ENCODE measurements at places on chromosomes 6 and 20. TPM values are rescaled to one million over a fixed set of nuclear protein-coding genes. Genes with fewer than 3 reads are reported as not detected.

DNA sequence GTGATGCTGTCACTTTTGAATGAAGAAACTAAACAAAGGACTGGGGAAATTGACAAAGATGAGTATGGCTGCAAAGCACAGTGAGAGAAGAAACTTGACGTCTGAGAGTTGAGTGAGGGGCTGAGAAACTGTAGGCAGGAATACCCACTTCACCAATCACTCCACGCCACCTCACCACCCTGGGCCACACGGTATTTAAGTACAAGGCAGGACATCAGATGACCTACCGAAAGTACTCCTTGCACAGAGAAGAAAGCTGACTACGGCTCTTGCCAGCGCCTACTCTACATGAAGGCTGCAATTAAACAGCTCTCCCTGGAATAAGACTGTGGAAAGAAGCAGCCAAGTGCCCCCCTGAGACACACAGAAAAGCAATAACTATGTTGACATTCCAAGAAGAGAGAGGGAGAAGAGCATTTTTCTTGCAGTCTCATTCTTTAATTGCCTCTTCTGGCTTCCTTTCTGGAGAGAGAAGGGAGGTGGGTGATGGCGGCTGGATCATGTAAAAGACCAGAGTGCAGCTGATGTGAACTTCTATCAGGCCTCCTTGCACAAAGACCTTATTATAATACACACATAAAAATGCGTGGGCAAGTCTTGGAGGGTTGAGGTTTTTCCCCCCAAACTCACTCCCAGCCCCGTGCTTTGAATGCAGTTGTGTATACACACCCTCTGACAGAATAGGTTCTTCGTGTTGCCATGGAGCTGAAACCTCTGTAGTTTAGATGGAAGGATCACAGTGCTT is 44.6 kb downstream of the HIVEP2 start:
- no peak overlapping the region for H3K27ac ChIP-seq
- DNase-seq: no peak
- 0 out of 2 replicates have a peak, but pooled peaks cover 5% of the 10 kb centered on the region for H3K36me3 ChIP-seq
- no peaks in the 10 kb centered on the region for H3K27me3 ChIP-seq
- no peak overlapping the region for H3K4me3 ChIP-seq

- H3K36me3 ChIP-seq: no peaks in the 10 kb centered on the region
- no peaks in the 10 kb centered on the region for H3K27me3 ChIP-seq
- peak; percentile 19 for DNase-seq
- no peak overlapping the region for H3K27ac ChIP-seq
- no peak overlapping the region for H3K4me3 ChIP-seq
Observed at GRCh38 chr6:24933868-24934401, 1.8 kb downstream of the RIPOR2 start.

GRCh38 chr6:5054245-5054873 is 30.8 kb upstream of the PPP1R3G start:
- H3K4me3 ChIP-seq: no peak overlapping the region
- H3K4me1 ChIP-seq: peaks cover 18% of the 10 kb centered on the region
- no peaks in the 10 kb centered on the region for H3K36me3 ChIP-seq

DNA sequence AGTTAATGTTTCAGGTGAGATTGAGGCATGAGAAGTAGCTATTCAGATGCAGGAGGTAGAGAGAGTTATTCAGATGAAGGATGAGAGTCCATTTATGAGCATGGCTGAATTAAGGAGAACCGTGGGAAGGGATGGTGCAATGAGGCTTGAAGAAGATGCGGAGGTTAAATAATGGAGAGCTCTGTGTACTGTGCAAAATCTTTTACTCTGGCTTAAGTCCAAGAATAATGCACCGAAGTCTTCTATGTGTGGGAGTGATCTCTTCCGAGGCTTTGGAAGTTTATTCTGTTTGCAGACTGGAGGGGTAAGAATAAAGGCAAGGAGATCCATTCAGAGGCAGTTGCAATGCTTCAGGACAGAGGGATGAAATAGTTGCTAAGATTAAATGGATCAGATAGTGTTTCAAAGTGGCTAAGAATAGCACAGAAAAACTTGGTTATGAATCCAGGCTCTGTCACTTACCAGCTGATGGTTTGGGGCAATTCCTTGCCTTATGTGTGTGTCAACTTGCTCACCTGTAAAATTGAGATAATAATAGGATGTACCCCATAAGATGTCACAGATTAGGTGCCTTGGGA is 467.1 kb downstream of the HDGFL1 start:
- no peaks in the 10 kb centered on the region for H3K4me1 ChIP-seq
- H3K4me3 ChIP-seq: no peak overlapping the region
- no peak overlapping the region for H3K27ac ChIP-seq
- no peaks in the 10 kb centered on the region for H3K27me3 ChIP-seq

- no peak overlapping the region for H3K4me3 ChIP-seq
- no peak overlapping the region for H3K27ac ChIP-seq
- DNase-seq: no peak
- no peaks in the 10 kb centered on the region for H3K27me3 ChIP-seq
- no peaks in the 10 kb centered on the region for H3K36me3 ChIP-seq
Observed at GRCh38 chr6:48311301-48311700, 200.3 kb upstream of the PTCHD4 start.

GRCh38 chr6:45949256-45949655 is 66.4 kb downstream of the CLIC5 start:
- no peaks in the 10 kb centered on the region for H3K27me3 ChIP-seq
- no peaks in the 10 kb centered on the region for H3K36me3 ChIP-seq
- peaks cover 8% of the 10 kb centered on the region for H3K4me1 ChIP-seq
- H3K27ac ChIP-seq: no peak overlapping the region

- H3K27ac ChIP-seq: peak overlapping the region; percentile 2
- DNase-seq: peak; percentile 52
- peak overlapping the region; percentile 74 for H3K4me3 ChIP-seq
- no peaks in the 10 kb centered on the region for H3K4me1 ChIP-seq
Observed at GRCh38 chr6:26249957-26250697, 114.9 kb upstream of the BTN3A2 start.

DNA sequence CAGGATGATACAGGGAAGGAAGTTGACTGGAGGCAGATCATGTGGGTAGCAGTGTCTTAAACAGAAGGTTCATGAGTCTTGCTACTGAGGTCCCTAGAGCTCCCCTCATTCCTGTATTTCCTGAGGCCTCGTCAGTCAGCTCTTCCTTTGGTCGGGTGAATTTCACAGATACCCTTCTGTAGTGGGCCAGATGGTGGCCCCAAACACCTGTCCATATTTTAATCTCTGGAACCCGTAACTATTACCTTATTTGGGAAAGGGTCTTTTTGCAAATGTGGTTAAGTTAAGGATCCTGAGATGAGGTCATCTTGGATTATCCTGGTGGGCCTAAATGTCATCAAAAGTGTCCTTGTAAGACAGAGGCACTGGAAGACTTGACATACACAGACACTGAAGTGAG is 9.6 kb downstream of the KCNS1 start:
- H3K36me3 ChIP-seq: no peaks in the 10 kb centered on the region
- no peak overlapping the region for H3K27ac ChIP-seq
- H3K4me3 ChIP-seq: no peak overlapping the region
- DNase-seq: no peak
- H3K27me3 ChIP-seq: no peaks in the 10 kb centered on the region

GRCh38 chr20:31820228-31820627 is 1.1 kb downstream of the MYLK2 start:
- no peaks in the 10 kb centered on the region for H3K4me1 ChIP-seq
- no peaks in the 10 kb centered on the region for H3K27me3 ChIP-seq
- H3K4me3 ChIP-seq: no peak overlapping the region
- H3K36me3 ChIP-seq: no peaks in the 10 kb centered on the region
- H3K27ac ChIP-seq: no peak overlapping the region

- H3K27ac ChIP-seq: no peak overlapping the region
- H3K27me3 ChIP-seq: no peaks in the 10 kb centered on the region
- peak; percentile 19 for DNase-seq
- peaks cover 15% of the 10 kb centered on the region for H3K4me1 ChIP-seq
- H3K36me3 ChIP-seq: no peaks in the 10 kb centered on the region
- H3K4me3 ChIP-seq: no peak overlapping the region
Observed at GRCh38 chr6:101668496-101669030, 275.1 kb downstream of the GRIK2 start.

The CLIC5 gene
- not detected for total RNA-seq

The SCGN gene
- total RNA-seq: not detected

The ATP6V1G2 gene
- 0.89 TPM for total RNA-seq

The RCAN2 gene
- total RNA-seq: 7.6 TPM

The MATN4 gene
- not detected for total RNA-seq

All from GM23248 (cell line).